ENCODE measurements at places on chromosomes 6 and 20.

DNA sequence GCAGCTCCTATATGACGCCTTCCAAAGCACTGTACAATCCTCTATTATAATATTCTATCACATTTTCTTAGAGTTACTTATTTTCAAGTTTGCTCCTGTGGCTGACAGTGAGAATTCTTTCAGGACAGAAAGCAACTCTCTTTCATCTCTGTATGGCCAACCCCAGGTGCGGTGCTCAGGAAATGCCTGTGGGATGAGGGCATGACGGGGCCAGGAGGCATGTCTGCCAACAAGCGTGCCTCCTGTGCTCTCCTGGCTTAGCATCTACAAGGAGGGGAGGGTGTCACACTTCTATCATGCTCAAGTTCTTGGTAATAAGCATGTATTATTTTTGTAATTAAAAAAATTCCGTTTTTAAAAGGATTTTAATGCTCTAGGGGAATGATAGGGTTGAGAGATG, 11.4 kb downstream of the MRPL14 start:
- no peak for DNase-seq

GRCh38 chr20:46588532-46589511, 38.4 kb upstream of the OCSTAMP start:
- DNase-seq: peak; percentile 9

GRCh38 chr20:55283889-55284288, 721.4 kb downstream of the CBLN4 start:
- no peak for DNase-seq

DNA sequence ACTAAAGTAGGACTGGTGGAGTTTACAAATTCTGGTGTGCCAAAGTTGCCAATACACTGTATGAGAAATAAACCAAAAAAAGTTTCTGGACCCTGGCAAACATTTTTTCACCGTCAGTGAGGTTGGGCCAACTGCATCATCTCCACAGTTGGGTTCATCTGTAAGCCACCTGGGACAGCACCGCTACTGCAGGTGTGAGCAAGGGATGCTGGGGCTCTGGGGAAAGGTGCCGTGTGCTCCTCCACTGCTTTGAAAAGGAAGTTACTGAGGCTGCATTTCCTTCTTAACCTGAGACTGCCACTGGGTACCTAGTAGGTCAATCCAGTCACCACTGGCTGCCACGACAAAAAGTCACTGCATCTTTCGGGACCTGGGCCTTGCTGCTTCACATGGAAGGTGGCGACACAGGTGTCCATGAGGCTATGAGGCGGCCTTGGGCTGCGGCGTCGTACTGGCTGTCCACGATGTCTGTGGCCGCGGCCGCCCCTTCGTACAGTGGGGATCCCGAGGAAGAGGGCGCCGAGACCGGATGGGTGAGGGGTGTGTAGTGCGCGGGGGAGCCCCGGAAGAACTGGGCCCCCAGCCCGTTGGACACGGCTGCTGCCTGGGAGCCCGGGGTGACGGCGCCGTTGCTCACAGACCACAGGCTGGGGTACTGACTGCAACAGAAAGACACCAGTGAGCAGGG, 9.6 kb downstream of the TBXT start:
- DNase-seq: no peak

DNA sequence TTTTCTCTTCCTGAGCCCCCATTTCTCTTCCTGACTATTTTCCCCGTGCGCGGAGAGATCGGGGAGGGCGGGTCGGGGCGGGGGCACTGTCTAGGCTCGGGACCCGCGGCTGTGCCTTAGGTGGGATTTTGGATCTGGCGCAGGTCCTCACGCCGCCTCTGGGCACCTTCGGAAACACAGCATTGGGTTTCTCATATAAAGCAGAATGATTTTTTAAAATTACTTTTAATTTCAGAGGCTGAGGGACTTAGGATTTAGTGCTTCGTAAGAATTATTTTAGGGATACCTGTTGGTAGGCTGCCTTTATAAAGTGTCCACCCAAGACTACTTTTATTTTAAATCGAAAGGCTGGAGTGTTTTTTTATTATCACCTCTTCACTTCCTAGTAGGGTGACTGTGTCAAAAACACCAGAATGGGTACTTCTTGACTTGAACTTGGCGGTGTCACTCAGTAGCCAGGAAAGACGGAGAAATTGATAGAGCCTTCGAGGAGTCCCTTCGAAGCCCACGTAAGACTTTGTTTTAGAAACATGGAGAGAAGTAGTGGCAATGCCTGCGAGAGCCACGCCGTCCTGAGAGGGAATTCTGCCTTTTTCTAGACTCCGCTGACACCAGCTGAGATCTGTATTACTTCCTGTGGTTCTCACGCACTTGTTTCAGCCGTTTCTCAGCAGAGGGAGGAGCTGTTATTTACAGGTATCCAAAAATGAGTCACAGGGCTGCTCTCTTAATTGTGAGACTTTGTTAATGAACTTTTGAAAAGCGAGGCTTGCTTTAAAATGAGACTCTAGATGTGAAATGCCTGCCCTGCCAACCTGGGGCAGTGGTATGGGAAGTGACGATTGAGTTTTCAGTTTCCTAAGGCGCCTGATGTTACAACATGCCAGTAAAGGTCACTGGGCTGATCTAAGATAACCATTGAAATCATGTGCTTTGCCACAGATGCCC, 667 bp downstream of the STX11 start:
- DNase-seq: peak; percentile 94

- DNase-seq: no peak
Observed at GRCh38 chr6:82331031-82331773, 32.4 kb upstream of the TPBG start.

DNA sequence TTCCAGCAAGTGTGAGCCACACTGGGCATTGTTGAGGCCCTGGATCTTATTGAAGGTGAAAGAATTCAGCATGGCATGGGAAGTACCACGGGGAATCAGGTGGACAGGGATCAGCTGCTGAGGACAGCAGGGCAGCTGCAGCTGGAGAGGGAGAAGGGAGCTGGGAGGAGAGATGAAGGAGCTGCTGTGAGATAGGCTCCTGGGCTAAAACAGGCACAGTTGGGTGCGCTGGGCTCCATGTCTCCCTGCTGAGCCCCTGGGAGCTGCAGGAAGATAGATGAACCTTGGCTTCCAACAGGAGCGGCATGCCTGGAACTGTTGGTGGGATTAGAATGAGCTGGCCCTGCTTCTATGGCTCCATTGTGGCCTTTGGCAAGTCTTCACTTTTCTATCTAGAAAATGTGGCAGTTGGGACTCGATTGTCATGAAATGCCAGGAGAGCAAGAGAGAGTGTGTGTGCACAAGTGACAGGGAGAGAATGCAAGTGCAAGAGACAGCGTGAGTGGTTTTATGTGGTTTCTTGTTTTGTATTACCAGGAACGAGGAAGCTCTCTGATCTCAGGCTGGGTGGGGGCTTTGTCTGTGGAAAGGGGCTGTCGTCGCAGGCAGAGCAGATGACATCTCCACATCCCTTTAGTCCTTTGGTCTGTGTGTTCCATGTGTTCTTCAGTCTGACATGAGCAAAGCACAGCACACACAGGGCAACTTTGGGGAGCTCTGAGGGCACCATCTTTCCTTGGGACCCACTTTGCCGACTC, 20.4 kb downstream of the SNPH start:
- no peak for DNase-seq

DNA sequence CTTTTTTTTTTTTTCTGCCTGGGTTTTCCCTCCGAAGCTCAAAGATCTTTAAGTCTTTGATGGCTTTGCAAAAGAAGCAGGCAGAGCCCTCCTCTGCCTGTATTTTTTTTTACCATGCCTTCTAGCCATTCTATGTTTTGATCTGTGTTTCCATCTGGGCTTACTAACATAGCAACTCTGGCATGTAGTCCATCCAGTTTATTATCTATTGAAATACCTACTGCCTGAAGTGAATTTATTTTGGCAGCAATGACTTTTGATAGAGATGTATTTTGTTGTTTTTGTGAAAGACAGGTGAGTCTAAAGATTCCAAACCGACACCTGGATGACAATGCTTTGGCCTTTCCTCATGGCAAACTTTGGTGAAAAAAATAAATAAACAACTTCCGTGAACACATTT, 1157.7 kb upstream of the MAP3K7 start:
- no peak for DNase-seq

Measured in activated CD4-positive, alpha-beta T cell treated with anti-CD3 and anti-CD28 coated beads, Interleukin-2, Interleukin-6, amounts not matched to agents 100 ng/mL and 50 ng/mL, durations not matched to agents 16 hours and 8 hours (primary cell).